NCI-H2227 treated with DMSO at 0.1 percent for 48 hours (cell line): ENCODE measurements at places on chromosomes 2 and 18.
A peak's percentile ranks its signal among the peaks of the same experiment; 100 is the strongest.

- DNase-seq = peak; percentile 52
Measured at GRCh38 chr2:197191177-197191939, 119.2 kb downstream of the ANKRD44 start.

GRCh38 chr2:71617266-71617665, 163.9 kb downstream of the DYSF start:
- no peak for DNase-seq

DNA sequence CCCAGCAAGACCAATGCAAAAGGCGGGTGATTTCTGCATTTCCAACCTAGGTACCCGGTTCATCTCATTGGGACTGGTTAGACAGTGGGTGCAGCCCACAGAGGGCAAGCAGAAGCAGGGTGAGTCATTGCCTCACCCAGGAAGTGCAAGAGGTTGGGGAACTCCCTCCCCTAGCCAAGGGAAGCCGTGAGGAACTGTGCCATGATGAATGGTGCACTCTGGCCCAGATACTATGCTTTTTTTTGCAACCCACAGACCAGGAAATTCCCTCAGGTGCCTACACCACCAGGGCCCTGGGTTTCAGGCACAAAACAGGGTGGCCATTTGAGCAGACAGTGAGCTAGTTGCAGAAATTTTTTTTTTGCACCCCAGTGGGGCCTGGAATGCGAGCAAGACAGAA, 662.6 kb upstream of the ACVR2A start:
- DNase-seq = no peak

DNA sequence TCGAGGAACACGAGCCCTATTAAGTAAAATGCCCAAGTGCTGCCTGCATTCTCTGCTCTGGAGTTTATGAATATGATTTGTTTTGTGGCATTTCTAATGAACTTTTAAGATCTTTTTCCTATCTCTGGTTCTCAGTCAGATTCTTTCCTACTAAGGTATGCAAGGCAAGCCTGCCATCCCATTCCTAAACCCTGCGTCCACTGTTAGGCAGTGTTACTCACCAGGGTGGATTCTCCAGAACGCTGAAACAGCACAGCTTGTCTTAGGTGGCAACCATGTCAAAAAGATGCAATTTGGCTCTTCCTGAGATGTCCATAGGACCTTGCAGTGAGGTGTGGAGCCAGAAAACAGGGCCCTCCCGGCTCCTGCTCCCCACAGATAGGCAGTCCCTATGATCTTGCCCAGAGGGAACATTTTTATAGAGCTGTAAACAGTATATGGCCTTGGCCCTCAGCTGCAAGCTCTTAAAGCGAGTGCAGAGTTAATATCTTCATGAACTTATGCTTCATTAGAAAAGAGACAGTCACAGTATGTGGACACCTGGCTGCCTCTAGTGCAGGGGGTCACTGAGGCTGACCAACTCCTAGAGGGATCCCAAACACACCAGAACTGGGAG, 84.4 kb downstream of the TPGS2 start:
- no peak for DNase-seq

- DNase-seq = no peak
Measured at GRCh38 chr18:74163019-74163660, 14.8 kb downstream of the TIMM21 start.

DNA sequence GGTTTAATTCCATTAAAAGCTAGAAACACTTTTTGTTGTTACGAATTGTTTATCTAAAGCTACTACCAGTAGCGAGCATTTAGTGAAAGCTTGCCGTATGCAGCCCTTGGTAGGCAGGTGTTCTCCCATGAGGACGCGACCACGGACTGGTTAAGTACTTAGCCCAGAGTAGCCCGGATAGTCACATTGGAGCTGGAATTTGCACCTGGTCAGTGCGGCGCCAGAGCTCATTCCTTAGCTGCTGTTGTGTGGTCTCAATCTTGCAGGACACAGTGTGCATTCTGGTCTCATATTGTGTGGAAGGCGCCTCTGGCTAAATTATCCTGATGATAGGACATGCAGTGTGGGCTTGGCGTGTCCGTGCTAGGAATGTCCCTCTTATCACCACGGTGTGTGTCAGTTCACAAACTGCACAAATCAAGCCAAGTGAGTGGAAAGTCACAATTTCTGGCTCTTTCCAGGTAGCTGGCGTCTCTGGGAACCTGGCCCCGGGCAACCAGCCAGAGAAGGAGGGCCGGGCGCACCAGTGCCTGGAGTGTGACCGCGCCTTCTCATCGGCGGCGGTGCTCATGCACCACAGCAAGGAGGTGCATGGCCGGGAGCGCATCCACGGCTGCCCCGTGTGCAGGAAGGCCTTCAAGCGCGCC, 133.3 kb downstream of the ZNF236 start:
- no peak for DNase-seq

- no peak for DNase-seq
Measured at GRCh38 chr18:24474406-24474805, 14.0 kb downstream of the HRH4 start.

- DNase-seq = no peak
Measured at GRCh38 chr18:26103579-26103978, 13.2 kb upstream of the SS18 start.

DNA sequence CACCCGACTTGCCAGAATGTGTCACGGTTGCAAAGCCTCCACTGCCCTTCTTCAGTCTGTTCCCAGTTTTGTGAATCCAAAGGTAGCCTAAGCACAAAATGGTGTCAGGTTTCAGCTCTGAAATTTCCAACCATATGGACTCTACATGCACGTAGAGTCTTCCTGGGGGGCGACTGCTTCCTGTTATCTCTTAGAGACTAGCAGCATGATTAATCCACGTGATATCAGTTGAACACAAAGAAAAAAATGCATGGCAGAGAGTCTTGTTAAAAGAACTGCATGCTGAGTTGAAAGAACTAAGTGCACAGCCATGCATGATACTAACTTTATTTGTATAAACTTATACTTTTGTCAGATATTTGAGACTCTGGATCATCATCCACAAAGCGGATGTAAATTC, 404.4 kb downstream of the SOCS6 start:
- DNase-seq = no peak

DNA sequence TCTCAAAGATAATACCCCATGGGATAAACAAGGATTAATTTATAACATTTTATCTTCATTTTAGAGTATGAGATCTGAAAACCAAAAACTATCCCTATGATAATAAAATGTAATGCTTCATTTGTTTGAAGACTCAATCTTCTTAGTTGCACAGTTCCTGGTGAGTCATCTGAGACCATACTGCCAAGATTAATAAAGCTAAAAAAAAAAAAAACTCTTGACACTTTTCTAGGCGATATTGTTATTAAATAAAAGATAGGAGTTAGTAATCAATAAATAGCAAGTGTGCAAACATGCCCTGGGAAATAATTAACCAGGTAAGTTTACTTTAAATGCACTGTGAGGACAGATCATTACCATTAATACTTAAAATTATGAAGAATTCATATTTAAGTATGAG, 83.9 kb downstream of the RPE start:
- DNase-seq = no peak

GRCh38 chr2:63434024-63435001, 154.0 kb downstream of the WDPCP start:
- peak; percentile 40 for DNase-seq

GRCh38 chr2:145020694-145021093, 500.8 kb upstream of the ZEB2 start:
- DNase-seq = no peak

DNA sequence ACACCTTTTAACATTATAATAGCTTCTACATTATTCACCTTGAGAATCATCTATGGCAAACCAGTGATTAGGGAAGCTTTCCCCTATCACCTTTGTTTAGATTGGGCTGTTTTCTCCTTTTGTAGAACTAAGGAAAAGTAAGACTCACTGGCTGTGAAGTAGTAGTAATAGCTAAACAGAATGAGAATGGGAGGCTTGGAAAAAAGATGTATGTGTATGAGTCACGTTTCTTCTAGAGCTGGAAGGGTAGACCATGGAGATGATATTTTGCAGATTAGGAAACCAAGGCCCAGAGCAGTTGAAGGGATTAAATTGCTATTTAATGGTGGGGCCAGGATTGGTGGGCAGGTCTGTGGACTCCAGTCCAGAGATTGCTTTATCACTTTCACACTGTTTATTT, 214.5 kb downstream of the MCFD2 start:
- DNase-seq = no peak
